Endodermal cell (in vitro differentiated cells): ENCODE measurements at places on chromosomes 2 and 18. TPM values are rescaled to one million over a fixed set of nuclear protein-coding genes. Genes with fewer than 3 reads are reported as not detected.

EFEMP1 gene
- total RNA-seq: 3.3 and 4.0 TPM in 2 replicates

EN1 gene
- total RNA-seq: not detected in 2 replicates

UXS1 gene
- 16.4 to 43.3 TPM (median 43.0 TPM) in 3 replicates for total RNA-seq

- no peak for DNase-seq
Measured at GRCh38 chr2:211354481-211354880, 798.1 kb downstream of the CPS1 start.

DNA sequence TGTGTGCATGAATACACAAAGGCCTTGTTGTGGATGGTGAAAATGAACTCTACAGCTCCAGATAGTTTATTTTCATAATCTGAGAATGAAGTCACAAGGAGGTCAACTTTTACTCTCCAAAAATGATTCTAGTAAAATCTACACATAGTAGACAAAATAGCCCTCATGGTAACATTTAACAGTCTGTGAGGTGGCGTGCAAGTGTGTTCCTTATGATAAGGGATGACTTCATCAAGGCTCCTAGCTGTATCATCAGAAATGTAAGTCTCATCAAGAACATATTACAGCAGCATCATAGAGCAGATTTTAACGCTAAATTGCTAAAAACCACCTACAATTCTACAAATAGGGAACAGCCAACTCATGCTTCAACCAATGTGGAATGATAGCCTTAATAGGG is 72.3 kb upstream of the RIOK3 start:
- DNase-seq: no peak

GRCh38 chr2:216546241-216546640 is 47.6 kb downstream of the RPL37A start:
- no peak for DNase-seq

DNA sequence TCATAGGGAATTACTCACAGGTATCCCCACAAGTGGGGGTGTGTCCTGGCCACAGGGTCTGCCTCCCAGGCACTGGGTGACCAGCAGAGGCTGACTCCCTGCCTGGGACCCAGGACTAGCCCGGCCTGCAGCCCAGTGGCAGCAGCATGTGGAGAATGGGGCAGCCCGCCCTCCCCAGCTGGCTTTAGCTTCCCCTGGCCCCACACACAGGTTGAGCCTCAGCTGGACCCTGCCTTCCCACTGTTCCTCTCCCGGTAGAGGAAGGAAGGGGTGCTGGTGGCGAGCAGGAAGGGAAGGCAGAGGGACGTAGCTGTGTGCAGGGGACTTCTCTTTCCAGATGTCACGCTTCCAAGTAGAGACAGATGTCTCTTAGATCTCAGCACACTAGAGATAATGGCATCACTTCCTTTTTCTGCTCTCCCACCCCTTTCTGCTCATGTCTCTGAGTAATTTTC is 51.4 kb downstream of the EMILIN2 start:
- DNase-seq: peak; percentile 68

DNA sequence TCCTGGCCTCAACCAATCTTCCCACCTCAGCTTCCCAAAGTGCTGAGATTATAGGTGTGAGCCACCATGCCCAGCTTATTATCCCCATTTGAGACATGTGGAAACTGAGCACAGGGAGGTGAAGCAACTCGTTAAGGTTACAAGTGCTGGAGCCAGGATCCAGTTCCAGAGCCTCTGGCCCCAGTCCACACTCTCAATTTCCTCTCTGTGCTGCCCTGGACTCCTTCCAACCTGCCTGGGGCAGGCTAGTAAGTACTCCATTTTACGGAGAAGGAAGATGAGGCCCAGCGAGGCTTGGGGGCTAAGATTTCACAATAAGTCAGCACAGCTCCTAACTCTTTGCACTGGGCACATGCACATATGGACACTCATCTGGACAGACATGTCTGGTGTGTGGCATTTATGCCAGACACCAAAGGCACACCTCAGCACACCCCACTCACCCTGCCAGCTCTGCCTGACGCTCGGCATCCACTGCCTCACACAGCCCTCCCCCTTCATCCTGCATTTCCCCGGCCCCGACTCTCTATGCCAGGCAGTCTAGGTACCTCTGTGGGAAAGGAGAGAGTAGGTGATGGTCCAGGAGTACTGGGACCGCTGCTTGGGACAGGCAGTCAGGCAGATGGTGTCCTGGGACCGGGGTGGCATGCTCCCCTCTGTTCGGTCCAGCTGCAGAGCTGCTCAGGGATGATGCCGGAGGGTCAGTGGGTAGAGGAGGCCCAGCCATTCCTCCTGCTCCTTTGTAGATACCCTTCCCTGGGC is 20.5 kb downstream of the CFAP65 start:
- no peak for DNase-seq

GRCh38 chr2:216245391-216245975 is 126.8 kb downstream of the MARCHF4 start:
- peak; percentile 16 for DNase-seq

DNA sequence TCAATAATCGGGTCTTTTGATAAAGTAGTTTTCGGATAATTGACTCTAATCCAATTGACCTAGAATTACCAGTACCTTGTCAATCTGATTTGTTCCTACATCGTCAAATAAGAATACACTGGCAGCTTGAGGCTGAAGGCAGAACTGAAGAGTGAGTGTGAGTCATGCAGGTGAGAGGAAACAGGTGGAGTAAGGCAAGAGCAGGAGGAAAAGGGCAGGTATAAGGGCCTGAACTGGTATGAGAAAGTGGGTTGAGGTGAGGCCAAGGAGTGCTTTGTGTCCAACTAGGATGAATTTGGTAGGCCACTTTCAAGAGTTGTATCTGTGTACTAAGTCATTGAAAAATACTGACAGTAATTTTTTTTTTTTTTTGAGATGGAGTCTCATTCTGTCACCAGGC is 186.0 kb downstream of the ZNF385B start:
- no peak for DNase-seq
